RPMI7951 (cell line): ENCODE measurements at places on chromosomes 5 and 9.

GRCh38 chr5:93163010-93163663 is 417.9 kb downstream of the NR2F1-AS1 start:
- peak; percentile 83 for DNase-seq

DNA sequence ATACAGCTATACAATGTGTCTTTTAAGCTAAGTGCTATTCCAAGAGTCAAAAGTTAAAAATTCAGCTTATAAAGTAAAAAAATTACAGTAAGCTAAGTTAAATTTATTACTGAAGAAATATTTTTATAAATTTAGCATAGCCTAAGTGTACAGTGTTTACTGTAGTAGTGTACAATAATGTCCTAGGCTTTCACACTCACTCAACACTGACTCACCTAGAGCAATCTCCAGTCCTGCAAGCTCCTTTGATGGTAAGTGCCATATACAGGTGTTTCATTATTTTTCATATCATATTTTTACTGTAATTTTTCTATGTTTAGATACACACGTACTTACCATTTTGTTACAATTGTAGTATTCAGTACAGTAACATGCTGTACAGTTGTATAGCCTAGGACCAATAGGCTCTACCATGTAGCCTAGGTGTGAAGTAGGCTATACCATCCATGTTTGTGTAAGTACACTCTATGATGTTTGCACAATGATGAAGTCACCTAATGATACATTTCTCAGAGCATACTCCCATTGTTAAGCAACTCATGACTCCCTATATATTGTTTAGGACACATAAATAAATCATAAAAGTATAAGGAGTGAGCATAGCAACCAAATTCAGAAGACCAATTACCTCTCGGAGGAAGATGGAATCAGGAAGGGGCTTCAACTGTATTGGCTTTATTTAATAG is 165.1 kb upstream of the SLC30A5 start:
- DNase-seq, result no peak

DNA sequence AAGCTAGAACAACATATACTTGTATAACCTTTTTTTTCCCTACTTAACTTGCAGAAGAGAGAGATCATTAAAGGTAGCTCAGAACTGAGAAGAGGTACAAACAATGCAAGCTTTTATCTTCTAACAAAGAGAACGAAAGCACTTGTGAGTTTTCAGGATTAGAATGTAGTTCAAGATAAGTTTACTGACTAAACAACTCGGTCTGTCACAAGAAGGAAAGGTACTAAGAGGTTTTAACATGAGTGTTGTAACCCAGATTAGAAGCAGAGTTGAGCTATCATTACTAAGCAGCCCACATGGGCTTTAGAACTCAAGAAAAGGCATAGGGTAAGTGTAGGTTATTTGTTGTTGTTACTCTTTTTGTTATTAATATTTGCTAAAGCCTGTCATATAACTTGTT is 25.2 kb downstream of the GIN1 start:
- DNase-seq, result no peak

DNA sequence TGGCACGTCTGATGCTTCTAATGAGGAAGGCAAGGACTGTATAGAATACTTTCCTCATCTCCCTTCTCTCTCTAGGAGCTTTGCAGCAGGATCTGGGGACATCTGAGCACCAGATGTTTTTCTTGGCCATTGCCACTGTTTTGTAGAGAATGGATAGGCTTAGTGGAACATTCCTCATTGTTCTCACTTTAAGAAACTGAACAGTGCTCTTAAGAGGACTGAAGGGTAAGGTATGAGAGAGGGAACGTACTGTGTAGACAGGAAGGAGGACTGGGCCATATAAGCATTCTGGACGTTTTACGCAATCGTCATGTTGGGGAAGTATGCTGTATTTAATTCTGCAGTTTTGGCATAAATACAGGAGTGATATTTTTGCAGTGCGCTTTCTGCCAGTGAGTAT is 70.6 kb downstream of the SMARCA2 start:
- DNase-seq, result peak; percentile 48

GRCh38 chr9:115494393-115494792 is 376.4 kb upstream of the TNC start:
- DNase-seq, result peak; percentile 19

- no peak for DNase-seq
Measured at GRCh38 chr5:179215576-179215975, 129.7 kb downstream of the ADAMTS2 start.

DNA sequence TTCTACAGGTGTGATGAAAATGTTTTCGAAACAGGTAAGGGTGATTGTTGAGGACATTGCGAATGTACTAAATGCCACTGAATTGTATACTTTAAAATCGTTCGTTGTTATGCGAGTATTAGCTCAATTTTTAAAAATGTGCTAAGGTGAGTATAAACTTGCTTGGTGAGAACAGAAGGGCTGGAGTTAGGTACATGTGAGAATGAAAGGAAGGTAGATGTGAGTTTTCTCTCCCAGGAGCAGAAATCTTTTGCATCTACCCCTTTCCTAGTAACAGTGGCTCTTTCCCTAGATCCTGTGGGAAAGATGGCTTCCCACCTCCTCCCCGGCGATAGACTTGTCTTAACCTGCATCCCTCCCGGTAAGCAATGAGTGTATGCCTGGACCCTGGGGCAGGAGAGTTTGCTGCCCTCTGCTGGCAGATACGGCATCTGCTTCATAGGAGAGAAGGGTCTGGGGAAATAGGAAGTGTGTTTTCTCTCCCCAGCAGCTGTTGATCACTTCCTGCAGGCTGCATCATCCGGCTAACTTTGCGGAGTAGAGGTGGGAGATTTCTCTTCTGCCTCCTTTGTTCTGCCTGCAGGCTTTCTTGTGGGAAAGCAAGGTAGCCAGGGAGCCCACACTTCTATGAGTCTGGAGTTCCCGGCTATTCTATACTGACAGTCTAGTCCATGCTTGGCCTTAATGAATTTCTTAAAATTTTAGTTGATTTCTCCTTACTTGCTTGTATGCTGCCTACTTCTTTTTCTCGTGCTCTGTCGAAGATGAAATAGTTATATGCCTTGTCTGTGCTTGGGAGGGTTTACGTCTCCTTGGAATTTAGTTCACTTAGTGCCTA is 373.3 kb upstream of the SEMA6A start:
- no peak for DNase-seq

DNA sequence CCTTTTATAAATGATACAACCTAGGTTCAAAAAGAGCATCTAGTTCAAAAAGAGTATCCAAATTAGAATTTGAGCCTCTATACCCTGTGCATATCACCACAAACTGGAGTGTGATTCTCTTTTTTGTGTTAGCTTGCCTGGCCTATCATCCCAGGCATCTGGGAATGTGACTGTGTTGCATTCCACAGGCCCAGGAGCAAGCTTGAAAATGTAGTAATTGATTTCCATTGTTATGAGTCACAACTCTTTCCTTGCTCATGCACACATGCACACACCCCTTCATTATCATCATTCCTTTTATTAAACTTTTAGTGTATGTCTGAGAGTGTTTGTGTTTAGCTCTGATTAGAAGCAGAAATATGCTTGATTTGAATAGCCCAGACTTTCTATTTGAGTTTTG is 75.2 kb downstream of the FCHO2 start:
- DNase-seq, result peak; percentile 81

- DNase-seq, result peak; percentile 82
Measured at GRCh38 chr5:14580398-14581034, 1.1 kb upstream of the OTULINL start.

DNA sequence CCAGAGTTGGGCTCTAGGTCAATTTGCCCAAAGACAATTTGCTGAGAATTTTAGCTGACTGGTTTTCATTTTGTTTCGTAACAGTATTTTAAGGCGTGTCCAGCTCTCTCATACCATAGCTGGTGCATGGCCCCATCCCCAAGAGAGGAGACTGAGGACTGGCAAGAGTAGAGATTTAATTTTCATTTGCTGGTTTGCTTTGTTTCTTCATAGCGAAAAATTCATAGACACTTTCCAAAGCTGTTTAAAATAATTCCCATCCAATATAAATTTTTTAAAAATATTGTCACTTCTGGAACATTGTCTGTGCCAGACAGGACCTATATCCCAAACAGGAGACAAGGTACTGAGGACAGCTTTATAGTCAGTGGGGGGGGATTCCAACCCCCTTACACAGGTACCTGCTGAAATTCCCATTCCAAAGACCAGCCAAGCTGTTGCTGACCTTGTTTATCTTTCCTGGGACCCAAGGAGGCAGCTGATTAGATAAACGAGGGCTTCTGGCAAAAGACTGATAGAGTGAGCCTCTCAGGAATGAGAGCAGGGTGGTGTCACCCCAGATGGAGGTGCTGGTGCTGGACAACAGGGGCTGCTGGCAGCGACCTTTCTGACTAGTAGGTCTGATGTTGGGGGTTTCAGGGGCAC is 6.8 kb upstream of the ANGPTL2 start:
- DNase-seq, result no peak

DNA sequence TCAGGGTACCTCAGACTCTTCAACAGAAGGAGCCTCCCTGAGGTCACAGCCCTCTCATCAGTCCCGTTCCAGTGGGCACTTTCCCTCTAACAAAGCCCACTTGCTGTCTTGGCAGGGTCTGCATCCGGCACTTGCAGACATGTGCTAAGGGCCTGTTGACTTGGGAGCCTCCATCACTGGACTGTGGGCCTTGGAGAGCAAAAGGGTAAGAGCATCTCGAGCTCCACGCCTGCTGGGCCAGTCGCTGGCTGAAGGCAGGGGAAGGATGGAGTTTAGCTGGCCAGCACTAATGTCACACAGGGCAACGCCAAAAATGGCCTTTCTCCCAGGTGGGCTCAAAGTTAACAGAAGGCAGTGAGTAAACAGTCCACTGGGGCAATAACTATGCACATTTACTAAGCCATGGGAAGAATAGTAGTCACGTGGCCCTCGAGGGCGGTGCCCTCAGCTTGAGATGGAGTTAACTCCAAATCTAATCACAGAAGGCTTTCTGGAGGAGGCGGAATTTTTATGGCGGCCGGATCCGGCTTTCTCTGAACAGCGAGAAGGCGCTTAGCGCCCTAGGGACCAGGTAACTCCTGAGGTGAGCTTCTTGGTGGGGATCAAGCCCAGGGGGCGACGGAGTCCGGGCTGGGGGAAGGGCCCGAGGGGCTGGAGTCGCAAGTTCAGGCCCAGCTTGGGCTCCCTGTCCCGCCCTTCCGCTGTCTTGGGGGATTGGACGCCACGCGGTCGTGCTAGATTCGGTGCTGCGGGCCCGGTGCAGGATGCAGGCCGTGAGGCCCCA is 2.0 kb upstream of the NSD1 start:
- DNase-seq, result no peak

GRCh38 chr9:106590759-106591505 is 272.0 kb upstream of the ZNF462 start:
- DNase-seq, result peak; percentile 61

DNA sequence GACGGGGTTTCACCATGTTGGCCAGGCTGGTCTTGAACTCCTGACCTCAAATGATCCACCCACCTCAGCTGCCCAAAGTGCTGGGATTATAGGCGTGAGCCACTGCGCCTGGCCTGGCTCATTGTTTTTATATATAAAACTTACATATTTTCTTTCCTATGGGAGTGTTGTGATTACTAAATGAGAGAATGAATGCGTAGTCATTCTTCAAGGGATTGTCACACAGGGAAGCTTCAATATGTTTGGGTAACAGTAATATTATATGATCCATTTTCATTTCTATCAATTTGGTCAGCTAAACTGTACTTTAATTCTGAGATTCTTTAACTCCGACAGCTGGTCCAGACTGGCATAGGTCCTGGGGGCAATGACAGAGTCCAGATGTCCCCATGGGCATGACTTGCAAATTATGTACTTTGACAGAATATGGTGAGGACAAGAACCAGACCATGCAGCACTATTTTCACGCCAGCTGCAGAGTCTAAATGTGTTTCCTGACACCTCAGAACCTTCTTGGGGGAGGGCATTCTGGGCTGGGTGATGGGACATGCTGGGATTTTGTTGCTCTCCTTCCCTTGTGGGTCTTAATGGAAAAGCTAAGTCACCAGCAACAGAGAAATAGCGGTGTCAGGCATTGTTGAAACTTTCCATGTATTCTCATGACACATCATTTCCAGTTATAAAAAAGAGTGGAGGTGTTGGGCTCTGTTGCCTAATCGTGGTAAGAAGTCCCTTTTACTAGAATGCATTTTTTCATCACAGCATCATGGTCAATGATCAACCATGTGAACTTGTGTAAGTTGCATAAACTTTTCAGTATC is 40.9 kb upstream of the TNC start:
- peak; percentile 33 for DNase-seq

DNA sequence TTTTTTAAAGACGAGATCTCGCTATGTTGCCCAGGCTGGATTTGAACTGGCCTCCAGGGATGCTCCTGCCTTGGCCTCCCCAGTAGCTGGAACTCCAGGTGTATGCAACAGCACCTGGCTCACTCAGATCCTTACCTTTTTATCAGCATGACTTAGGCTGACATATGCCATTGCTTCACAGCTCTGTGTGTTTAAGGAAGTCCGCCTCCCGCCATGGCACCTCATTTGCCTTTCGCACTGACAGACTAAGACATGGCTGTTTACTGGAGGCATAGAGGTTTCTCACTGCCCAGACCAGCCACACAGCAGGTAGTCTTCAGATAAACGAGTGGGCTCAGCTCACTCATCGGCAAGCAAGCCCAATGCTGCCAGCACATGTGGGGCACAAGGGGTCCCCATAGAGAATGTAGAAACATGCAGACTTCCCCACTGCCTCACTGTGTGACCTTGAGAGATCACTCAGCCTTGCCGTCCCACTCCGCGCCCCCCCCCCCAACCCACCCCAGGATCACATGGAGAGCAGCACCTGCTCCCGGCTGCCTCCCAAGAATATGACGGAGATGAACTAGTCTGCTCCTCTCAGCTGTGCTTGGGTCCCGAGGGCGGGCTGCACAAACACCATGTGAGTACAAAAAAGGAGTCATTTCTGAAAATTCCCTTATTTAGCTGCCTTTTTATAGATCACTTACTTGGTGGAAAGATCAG is 62.8 kb downstream of the DCP2 start:
- no peak for DNase-seq

DNA sequence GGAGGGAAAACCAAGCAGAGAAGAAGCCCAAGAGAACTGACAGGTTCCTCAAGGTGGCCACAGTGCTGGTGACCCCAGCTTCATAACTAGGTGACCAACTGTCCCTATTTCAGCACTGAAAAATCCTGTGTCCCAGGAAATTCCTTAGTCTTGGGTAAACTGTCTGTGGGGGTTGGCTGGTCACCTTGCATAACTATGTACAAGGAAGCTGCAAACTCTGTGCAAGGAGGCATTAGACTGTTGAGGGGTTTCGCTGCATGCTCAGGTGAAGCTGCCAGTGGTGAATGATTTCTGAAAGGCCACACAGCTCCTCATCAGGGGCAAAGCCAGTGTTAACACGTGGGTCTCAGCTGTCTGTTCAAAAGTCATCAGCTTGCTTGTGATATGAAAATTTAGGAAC is 36.9 kb downstream of the PCSK5 start:
- DNase-seq, result no peak

- DNase-seq, result no peak
Measured at GRCh38 chr5:118776755-118777154, 211.6 kb downstream of the DTWD2 start.

DNA sequence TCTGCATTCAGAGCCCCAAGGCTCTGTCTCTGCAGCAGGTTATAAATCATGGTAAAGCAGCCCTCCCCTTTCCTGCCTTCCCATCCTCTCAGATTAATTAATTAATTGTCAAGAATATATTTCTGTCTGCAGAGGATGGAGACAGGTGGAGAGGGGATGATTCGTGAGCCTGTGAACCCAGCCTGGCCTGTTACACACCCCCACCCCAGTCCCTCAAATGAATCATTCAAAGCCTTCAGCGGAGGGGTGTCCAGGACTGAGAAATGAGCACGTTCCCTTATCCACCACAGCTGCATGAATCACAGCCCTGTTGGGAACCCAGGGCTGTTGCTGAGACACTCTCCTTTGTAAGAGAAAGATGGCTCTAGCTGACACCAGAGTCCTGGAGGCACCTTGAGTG is 56.0 kb downstream of the NIPAL4 start:
- peak; percentile 85 for DNase-seq

- DNase-seq, result no peak
Measured at GRCh38 chr9:137899551-137900360, 22.2 kb downstream of the CACNA1B start.
